ENCODE measurements at places on chromosomes 5 and 9. TPM values are rescaled to one million over a fixed set of nuclear protein-coding genes. Genes with fewer than 3 reads are reported as not detected.

DNA sequence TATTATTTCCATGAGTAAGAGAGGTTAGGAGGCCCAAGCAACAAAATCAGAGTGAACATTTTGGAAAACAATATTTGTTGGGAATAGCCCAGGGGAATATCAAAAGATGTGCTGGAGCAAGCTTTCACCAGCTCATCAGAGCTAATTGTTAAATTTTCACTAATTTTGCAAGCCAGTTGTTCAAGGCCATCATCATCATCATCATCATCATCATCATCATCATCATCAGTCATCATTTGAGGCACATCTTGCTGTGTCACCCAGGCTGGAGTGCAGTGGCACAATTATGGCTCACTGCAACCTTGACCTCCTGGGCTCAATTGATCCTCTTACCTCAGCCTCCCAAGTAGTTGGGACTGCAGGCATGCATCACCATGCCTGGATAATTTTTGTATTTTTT, 350.5 kb upstream of the MEF2C start:
- DNase-seq: no peak

DNA sequence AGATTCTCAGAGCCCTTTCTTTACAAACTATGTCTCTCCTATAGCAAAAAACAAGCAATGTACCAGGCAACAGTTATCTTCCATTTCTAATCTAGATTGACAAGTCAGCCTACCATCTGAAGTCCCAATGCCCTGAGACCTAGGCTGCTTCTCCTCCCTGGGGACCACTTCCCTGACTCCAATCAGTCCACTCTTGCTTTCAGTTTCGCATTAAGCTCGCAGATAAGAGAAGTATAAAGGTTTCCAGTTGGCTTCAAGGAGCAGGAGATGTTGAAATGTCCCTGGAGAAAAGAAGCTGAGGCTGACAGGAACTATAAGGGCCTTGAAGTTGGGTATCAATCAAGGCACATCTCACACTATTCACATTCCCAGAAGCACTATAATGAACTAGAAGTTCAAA, 32.3 kb downstream of the ERP44 start:
- no peak for DNase-seq

DNA sequence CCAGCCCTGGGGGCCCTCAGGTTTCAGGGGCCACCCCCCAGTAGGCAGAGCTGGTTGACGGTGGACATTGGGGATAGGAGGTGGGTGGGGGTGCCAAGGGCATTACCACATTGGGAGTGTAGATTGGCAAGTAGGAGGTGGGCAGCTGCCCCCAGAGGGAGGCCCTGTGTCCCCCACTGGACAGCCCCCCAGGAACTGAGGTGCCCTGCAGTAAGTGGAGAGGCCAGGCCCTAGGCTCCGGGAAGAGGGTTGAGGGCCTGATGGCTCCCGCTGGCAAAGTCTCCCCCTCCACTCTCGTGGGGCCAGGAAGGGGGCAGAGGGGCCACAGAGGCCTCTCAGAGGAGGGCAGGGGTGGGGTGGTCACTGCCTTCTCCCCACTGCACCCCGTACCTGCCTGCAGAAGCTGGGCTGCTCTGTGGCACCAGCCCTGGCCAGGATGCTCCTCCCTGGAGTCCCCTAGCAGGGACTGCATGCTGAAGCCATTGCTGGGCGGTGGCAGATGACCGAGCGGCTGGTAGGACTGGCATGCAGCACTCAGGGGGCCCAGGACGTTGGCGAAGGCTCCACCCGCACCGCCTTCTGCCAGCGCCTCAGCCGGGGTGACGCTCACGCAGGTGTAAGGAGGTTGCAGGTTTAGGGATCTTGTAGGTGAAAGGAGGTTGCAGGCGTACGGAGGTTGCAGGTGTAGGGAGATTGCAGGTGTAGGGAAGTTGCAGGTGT, 89.6 kb upstream of the CACNA1B start:
- DNase-seq: no peak

KCNIP1 gene
- polyA plus RNA-seq: 11.0 TPM

DNA sequence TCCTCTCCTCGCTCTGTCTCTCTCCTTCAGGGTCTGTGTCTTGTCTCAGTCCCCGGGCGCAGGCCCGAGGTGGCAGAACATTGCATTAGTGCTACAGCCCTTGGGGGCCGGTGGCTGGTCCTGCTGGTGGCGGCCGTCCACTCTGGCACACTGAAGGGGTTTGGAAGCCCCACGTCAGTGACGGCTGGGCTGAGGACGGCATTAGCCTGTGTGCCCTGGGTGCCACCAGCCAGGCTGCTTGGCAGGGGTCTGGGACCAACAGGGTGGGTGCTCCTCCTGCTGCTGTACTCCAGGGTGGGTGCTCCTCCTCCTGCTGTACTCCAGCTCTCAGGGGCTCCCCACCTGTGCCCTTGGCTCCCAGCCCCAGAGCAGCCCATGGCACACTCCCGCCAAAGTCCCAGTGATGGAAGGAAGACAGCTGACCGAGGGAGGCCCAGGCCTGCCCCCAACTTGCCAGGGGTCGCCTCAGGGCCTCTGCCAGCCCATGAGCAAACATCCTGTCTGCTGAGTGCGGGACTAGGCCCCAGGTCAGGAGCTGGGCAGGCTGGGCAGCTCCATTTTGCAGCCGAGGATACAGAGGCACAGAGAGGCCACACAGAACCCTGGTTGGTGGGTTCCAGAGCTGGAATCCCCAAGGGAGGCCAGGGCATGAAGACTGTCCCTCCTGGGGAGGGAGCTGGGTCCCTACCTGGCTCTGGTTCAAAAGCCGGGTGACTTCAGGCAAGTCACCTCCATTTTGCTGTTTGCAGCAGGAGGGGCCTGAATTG, 27.3 kb downstream of the SARDH start:
- DNase-seq: no peak

GRCh38 chr9:96109680-96110351, 192.2 kb downstream of the HSD17B3 start:
- no peak for DNase-seq

DNA sequence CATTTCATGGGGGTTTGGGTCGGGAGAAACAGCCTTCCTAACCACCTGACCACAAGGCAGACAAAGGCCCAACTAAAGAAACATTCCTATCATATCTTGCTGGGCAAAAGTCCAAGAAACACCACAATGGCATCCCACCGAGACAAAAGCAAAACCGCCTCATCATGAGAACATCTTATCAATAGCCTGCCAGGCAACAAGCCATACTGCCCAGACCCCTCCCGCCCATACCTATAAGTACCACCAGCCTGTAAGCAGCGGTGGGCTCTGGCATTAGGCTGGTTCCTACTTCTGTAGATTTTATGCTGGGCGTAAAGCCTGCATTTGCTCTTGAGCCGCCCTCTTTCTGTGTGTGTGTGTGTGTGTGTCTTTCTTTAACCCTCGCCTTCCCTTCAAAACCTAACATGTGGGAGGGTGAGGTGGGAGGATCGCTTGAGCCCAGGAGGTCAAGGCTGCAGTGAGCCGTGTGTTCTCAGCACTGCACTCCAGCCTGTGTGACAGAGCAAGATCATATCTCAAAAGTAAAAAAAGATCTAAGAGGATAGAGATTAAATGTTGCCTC, 56.9 kb downstream of the PDE6A start:
- DNase-seq: peak; percentile 36

PRLR gene
- polyA plus RNA-seq: 1.5 TPM

ZNF483 gene
- polyA plus RNA-seq: 3.5 TPM

- DNase-seq: no peak
Observed at GRCh38 chr5:7667216-7667767, 183.6 kb downstream of the CFAP90 start.

DNA sequence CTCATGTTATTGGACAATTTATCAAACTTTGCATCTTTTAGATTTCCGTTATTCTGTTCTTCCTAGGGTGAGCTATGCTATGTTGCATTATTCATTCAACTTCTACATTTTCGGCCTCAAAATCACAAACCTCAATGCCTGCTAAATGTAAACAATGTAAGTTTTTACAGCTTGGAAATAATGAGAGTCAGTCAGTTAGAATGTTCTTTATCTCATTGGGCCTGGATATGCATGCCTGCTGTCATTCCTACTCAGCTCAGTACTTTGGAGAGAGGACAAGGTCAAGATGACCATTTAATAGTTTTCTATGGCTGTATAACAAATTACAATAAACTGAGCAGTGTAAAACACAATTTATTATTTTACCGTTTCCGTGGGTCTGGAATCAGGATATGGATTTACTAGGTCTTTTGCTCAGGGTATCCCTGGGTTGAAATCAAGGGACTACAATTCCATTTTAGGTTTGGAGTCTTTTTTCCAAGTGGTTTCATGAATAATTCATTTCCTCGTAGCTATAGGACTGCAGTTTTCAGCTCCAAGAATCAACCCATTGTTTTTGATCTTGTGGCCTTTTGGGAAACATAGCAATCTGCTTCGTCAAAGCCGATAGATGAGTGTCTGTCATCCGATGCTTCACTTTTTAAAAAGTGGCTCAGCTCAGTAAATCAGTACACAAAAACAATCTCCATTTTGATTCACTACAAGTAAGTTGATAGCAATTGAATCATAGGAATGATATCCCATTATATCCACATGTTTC, 1143.2 kb upstream of the CDH6 start:
- DNase-seq: no peak

NTNG2 gene
- polyA plus RNA-seq: 0.37 TPM

DNA sequence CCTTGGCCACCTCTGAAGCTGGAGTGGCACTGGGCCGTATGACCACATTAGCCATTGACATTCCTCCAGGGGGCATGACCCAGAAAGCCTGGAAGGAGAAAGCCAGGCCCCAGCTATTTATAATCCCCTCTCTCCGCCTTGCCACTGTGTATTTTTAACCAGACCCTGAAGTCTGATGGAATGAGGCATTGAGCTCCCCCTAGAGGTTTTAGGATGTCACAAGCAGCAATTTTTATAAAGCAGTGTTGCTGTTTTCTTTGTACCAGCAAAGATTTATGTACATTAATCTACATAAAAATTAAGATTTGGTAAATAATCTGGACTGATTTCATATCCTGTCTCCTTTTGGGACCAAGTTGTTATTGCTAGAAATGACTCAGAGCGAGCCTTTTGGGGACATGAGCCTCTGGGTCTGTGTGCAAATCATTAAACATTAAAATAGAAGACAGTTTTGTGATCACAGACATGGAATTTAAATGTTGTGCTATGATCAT, 127.1 kb downstream of the TRIO start:
- DNase-seq: peak; percentile 46

DHFR gene
- 92.4 TPM for polyA plus RNA-seq

- DNase-seq: no peak
Observed at GRCh38 chr5:138028971-138029365, 3.9 kb downstream of the FAM13B start.

SETD9 gene
- polyA plus RNA-seq: 13.7 TPM

DNA sequence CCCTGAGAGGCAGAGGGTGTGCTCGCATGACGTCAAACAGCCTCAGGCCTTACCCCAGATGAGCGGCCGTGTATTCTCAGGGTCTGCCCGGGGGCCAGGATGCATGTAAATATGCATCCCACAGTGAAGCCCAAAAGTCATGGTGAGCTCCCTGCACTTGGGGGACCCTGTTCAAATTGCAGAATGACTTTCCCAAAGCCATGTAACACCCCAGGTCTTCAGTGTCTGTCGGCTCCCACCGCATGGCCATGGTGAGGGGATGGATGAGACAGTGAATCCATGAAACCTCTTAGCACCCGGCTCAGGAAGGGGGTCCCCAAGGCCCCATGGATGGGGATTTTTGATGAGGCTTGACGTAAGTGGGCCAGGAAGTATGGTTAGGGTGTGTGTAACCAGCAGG, 9.3 kb upstream of the COL5A1 start:
- DNase-seq: no peak

CDX1 gene
- polyA plus RNA-seq: 0.40 TPM

DNA sequence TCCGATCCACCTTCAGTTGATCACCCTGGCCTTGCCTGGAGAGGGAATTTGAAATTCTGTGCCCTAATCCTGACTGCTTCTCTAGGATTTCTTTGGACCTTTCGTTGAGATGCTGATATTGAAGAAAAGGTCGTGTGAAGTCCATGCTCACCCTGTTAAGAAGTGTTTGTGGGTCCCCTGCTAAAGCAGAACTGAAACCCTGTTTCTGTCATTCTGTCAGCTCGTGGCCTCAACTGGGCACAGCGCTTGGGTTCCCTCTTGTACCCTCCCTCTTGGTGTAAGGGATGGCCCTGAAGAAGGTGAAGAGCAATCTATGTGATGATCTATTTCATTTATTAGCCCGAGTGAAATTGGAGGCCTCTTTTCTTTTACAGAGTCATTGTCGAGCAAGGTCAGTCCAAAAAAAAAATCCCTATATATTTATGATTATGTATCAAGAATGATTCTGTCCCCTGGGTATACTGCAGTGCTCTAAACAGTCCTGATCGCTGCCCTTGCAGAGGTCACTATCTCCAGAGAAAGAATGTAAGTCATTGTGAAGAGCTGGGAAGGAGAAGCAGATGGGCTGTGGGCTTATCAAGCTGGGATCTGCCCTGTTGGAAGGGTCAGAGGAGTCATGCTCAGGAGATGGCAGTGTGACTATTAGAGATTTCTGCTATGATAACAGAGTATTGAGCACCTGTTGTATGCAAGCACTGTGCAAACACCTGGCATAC, 56.1 kb downstream of the WWC1 start:
- DNase-seq: no peak

COL15A1 gene
- 36.1 TPM for polyA plus RNA-seq

GRCh38 chr9:129624168-129624759, 1.7 kb upstream of the NTMT1 start:
- no peak for DNase-seq

GRCh38 chr9:110809038-110809595, 140.5 kb downstream of the MUSK start:
- DNase-seq: no peak

GRCh38 chr5:179114756-179115155, 54.6 kb downstream of the ZNF354C start:
- no peak for DNase-seq

DNA sequence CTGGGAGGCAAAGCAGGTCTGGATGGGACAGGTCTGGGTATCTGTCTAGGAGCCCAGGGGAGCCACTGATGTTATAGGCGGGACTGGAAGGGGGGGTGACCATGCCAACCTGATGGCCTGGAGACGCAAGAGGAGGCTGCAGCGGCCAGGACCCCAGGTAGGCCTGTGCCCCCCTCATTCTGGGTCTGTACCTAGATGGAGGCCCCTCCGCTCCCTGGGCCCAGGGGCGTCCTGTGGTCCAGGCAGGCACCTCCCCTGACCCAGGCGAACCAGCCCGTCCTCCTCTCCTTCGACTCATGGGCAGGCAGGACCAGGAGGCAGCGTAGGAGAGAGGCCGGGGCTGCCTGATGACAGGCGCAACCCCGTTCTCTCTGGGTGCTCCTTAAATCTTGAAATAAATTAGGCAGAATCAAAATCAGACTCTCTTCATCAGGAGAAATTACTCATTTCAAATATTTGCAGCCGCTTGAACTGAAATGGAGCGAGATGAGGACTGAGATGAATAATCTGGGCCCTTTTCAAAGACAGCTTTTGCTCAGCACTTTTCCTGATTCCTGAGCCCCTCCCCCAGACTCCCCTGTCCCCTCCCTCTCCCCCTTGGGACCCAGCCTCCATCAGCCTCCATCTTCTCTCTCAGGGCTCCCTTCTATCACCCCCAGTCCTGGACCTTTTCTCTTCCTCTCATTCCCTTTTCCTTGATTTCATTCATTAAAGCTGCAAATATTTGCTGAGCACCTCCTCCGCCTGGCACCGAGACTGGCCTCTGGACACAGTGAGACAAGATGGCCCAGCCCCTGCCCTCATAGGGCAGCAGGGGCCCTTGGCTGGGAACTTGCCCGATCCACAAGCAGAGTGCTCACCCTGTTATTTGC, 46.8 kb upstream of the IER5L start:
- no peak for DNase-seq

All from left renal pelvis (tissue), 4 donors.